ENCODE measurements at places on chromosomes 6 and 20.

DNA sequence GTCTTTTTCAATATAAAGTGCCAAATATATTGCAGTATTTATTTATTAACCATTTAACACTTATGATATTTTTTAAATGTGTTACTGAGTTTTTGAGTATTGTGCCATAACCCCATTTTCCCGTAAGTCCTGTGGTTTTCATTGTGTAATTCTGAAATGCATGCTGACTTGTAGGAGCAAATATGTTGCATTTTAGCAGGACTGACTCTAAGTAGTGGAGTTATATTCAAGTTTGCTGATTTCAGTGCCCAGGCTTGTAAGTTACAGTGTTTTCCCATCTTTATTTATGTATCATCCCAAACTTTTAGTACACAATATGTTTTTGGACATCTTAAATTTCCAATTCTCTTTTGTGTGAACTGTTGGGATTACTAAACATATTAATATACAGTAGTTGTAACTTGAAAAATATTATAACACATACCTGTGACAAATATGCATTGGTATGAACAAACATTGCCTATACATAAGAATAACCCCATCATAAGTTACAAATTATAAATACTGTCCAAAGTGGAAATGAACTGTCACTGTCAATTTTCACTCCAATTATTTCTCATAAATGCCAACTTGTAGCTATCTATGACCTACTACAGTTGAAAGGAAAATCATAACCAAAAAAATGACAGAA is 179.3 kb upstream of the RUNX2 start:
- DNase-seq = no peak

GRCh38 chr20:40702504-40702903 is 13.5 kb upstream of the MAFB start:
- DNase-seq = no peak

DNA sequence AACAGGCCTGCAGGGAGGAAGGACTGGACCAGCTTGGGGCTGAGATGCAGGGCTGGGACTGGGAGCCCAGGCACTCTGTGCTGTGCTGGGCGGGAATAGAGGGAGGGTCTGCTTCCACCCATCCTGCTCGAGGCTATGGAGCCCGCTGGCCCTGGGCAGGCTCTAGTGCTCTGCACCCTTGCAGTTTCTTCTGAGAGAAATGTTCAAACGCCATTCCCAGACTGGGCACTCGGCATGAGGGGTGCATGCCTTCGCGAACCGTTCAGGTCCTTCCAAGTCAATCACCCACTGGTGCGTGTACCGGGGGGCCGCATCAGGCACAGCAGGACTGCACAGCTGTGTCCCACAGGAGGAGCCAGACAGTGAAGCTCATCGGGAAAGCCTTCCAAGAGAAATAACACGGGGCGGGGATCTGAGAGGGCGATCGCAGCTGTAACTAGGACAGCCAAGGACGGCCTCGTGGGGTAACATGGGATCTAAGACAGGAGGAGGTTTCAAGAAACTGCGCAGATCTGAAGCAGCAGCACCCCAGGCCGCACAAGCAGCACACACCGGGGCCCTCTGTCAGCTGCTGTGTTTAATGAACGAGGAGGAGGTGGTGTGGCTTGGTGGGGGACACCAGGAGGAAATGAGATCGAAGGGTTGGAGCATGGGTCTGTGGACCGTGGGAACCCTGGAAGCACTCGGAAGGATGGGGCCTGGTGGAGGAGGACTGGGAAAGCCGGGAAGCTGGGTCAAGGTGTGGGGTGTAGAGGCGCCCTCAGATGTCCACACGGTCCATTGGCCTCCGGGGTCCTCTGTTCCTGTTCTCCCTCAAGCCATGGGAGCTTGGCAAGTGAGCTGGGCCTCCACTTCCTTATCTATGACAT is 26.1 kb upstream of the PYGB start:
- DNase-seq = no peak

GRCh38 chr6:52359403-52359802 is 2.5 kb upstream of the PAQR8 start:
- DNase-seq = no peak

- no peak for DNase-seq
These were observed 85.7 kb upstream of the CST7 start for GRCh38 chr20:24863356-24863755.

- DNase-seq = no peak
These were observed 1.5 kb downstream of the FAM50B start for GRCh38 chr6:3850451-3851203.

DNA sequence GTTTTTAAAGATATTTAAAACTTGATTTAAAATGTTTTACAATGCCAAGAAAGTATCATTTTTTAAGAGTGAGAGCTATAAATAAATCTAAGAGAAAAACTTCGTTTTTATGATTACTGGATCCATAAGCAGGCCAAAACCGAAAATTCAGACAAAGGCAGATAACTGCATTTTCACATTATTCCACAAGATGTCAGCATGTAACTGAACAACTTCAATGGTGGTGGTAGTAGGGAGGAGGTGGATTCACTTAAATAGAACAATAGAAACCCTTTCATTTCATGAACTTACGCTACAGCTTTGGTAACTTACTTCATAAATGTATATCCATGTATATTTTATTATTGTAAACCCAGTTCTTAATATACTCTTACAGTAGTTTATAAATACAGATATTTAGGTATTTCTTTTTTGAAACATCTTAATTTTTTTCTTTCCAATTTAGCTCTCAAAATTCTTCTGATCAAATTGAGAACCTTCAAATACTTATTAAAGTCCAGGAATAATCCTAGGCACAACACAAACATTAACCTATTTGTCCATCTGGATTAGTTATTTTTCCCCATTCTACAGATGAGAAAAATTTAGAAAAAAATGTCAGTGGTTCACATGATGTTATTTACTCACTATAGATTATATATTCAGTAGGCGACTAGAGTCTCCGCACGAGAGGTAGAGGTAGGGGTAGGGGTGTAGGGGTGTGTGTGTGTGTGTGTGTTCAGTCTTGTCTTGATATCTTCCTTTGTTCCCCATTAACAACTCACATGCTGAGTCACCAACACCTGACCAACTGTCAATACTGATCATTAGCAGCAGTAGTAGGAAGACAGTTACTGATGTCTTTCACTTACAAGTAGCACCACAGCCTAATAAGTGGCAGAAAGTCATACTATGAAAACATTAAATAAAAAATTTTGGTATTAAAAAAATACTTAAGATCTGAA is 111.5 kb downstream of the ARHGAP18 start:
- no peak for DNase-seq

DNA sequence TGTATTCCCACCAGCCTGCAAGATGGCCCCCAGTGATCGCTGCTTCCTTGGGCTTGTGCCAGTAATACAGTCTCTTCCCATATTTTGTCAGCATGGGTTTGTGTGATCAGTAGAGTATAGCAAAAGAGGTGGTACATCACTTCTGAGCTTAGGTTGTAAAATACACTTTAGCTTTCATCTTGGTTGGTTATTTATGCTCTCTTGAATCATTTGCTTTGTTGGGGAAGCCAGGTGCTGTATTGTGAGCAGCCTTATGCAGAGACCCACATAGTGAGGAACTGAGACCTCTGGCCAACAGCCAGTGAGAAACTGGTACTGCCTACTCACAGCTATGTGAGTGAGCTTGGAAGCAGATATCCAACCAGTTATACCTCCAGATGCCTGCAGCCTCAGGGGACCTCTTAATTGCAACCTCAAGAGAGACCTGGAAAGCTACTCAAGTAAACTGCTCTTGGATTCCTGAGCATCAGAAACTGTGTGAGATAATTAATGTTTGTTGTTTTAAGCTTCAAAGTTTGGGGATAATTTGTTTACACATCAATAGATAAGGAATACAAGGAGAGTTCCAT is 229.3 kb downstream of the FARS2 start:
- no peak for DNase-seq

Data from esophagus squamous epithelium (tissue), 5 donors.